ENCODE measurements at places on chromosomes 12 and 14.

- DNase-seq = no peak
Observed at GRCh38 chr14:59534361-59534987, 42.1 kb downstream of the CCDC175 start.

DNA sequence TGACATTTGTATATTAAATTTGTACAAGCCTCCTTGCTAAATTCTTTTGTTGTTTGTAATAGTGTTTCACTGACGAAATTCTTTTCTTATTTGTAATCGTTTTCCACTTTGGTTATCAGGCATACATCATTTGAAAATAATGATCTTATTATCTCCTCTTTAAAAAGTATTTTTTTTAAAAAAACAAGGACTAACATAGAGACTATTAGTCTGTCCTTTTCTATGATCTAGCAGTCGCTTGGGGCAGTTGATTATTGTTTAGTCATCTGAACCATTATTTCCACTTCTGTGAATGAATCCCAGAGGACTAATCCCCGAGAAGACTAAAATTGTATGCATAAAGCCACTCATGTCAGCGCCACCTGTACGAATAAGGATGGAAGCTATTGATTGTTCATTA lies 11.5 kb downstream of the ADGRD1 start:
- no peak for DNase-seq

DNA sequence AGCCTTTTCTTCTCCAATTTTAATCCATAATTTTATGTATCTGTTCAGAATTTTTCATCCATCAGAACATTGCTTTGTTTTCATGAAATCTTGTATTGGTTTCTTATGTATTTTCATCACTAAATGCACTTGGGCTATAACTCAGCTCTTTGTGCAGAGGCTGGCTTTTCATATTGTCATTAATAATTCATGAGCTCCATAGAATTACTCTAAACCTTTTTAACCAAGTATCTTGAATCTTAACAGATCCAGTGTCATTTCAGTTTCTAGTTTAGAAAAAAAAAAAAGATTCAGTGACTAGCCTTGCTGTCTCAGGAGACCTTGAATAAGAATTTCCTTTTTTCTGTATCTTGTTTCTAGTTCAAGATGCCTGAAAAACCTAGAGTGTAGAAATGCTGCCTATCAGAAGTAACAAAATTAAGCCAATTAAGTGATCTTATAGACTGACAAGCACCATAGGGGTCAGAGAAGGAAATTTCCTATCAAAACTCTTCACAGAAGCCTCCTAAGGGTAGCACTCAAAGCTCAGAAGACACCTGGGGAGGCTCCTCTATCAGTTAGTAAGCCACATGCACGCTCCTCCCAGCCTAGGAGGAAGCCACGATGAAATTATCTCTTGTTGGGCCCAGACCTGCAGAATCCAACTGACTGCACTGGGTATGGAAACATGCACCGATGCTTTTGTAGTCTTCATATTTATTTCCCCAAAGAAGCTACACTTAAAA lies 163.4 kb downstream of the KICS2 start:
- no peak for DNase-seq

DNA sequence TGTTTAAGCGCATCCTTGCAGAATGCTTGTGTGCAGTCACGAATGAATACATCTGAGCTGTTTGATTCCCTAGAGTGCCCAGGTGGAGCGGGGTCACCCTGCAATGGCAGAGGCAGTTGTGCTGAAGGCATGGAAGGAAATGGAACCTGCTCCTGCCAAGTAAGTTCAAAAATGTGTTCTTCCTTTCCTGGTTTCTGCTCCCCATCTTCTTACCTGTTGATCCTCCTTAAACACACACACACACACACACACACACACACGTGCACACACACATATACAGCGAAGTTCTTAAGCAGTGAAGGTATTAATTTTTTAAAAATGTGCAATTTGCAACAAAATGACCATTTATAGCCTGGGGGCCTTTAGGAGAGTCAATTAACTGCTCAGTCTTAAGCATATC lies 33.3 kb downstream of the STAB2 start:
- no peak for DNase-seq

DNA sequence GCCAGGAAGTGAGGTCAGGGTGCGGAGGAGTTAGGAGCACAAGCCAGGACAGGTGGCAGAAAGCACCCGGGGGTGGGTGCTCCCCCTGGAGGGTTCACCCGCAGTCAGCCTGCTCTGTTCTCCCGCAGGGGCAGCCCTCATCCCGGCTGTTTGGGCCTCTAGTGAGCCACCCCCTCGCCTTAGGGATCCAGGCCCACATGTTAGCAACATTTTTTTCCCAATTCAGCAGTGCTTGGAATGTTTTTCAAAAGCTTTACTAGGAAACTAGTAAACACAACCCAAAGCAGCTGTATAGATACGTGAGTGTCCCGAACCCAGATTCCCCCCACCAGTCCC lies 28.5 kb upstream of the NXPH4 start:
- no peak for DNase-seq

GRCh38 chr14:54881235-54881760 lies 21.3 kb downstream of the GCH1 start:
- no peak for DNase-seq

DNA sequence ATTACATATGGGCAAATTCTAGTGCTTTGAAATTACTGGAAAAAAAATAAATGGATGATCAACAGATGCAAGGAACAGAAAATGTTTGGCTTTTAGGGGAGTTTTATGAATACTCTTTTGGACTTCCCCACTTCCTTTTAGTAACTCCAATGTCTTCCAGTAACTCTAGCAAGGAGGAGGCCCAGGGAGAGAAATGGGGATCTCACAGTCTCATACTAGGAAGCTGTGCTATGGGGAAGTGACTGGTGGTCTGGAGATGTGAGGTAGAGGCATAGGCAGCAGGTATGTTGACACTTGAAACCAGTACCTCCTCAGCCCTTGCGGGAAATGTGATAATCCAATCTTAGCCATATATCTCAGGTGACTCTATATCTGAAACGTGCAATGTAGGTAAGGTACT lies 68.1 kb downstream of the CRADD start:
- DNase-seq = no peak

DNA sequence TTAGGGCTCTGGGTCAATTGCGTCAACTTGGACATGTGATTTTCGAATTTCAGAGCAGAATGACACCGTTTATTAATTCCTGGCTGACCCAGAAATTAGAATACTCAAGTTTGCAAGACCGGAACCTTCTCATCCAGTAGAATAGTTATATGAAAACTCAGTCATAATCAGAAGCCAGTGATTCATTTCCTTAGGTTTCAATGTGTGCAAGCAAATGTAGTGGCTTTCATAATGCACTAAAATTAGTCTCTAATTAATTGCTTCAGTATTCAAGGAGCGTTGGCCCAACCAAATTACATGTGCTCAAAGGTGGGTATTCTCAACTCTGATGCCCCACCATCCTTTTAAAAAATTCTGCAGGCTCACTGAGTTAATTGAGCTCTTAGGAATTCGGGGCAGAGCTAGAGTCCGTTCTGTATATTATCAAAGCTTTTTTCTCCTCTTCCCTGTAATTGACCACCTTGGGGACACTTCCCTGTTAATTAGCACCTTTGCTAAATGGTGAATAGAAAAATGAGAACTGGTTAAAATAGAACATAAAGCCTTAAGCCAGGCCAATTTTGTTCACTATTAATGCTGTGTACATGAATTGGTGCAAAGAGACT lies 55.4 kb downstream of the DAO start:
- DNase-seq = no peak

GRCh38 chr12:113220593-113221180 lies 577 bp upstream of the TPCN1 start:
- DNase-seq = no peak

GRCh38 chr14:67477926-67478799 lies 10.4 kb downstream of the TMEM229B start:
- DNase-seq = no peak

DNA sequence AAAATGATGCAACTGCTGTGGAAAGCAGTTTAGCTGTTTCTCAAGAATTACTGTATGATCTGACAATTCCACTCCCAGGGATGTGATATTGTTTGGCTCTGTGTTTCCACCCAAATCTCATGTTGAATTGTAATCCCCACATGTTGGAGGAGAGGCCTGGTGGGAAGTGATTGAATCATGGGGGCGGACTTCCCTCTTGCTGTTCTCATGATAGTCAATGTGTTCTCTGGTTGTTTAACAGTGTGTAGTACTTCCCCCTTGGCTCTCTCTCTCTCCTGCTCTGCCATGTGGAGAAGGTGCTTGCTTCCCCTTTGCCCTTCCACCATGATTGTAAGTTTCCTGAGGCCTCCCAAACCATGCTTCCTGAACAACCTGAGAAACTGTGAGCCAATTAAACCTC lies 93.4 kb upstream of the CPM start:
- DNase-seq = no peak

- DNase-seq = no peak
Observed at GRCh38 chr14:93346926-93347721, at the start of gene COX8C. Gene COX8C (plus strand): TSS chr14:93347182. CDS start chr14:93347269, 87 bp downstream.

- DNase-seq = no peak
Observed at GRCh38 chr14:97850466-97850865, 1053.3 kb downstream of the VRK1 start.

GRCh38 chr14:37213016-37213415 lies 15.3 kb downstream of the MIPOL1 start:
- no peak for DNase-seq

DNA sequence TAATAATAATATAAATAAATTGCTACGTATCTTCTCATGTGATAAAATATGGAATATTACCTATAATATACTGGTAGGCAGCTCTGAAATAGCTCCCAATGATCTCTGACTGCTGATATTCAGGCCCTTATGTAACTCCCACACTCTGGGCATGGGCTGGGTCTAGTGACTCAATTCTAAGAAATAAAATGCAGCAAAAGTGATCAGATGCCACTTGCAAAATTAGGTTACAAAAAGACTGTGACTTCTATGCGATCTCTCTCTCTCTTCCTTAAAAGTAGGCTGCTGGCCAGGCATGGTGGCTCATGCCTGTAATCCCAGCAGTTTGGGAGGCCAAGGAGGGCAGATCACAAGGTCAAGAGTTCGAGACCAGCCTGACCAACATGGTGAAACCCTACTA lies 10.3 kb upstream of the CACNB3 start:
- DNase-seq = no peak

GRCh38 chr14:69536971-69537370 lies 37.7 kb downstream of the CCDC177 start:
- DNase-seq = no peak
